Heart left ventricle (tissue), 16 donors: ENCODE measurements at places on chromosomes 1 and 21. TPM values are rescaled to one million over a fixed set of nuclear protein-coding genes. Genes with fewer than 3 reads are reported as not detected.

GRCh38 chr1:92623187-92623778 lies 136.6 kb upstream of the GFI1 start:
- no peaks in the 10 kb centered on the region for H3K27me3 ChIP-seq
- H3K36me3 ChIP-seq = no peaks in the 10 kb centered on the region
- no peak overlapping the region for H3K4me3 ChIP-seq
- no peak overlapping the region for H3K27ac ChIP-seq
- no peak for DNase-seq

DNA sequence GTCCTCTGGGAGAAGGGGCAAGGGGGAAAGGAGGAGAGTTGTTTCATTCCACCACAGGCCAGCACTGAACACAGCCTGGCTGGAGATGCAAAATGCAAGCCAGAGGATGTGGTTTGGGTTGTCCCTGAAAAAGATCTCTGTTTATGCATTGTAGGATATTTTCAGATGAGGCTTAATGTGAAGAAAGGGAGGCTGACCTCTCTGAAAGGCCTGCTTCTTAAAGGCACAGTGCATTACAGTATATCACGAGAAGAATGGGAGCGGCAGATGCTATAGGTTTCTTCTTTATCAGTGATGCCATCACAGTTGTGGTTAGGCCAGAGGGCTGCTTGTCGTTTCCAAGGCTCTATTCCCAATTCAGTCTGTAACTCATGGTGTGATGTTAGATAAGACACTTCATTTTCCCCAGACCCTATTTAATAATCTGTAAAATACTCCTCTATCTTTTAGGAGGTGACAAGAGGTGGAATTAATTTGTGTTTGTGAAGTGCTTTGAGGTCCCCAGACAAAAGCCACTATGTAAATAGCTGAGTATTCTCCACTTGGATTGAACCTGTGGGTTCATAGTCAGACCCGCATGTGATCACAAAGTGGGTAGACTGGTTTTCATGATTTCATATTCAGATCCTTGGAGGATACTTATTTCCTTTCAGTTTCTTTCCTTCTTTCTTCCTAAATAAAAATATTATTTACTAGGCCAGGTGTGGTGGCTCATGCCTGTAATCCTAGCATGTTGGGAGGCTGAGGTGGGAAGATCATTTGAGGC lies 76.5 kb upstream of the WDR26 start:
- no peak overlapping the region for H3K4me3 ChIP-seq
- H3K27me3 ChIP-seq = no peaks in the 10 kb centered on the region
- no peaks in the 10 kb centered on the region for H3K4me1 ChIP-seq
- DNase-seq = no peak
- no peak overlapping the region for H3K27ac ChIP-seq

DNA sequence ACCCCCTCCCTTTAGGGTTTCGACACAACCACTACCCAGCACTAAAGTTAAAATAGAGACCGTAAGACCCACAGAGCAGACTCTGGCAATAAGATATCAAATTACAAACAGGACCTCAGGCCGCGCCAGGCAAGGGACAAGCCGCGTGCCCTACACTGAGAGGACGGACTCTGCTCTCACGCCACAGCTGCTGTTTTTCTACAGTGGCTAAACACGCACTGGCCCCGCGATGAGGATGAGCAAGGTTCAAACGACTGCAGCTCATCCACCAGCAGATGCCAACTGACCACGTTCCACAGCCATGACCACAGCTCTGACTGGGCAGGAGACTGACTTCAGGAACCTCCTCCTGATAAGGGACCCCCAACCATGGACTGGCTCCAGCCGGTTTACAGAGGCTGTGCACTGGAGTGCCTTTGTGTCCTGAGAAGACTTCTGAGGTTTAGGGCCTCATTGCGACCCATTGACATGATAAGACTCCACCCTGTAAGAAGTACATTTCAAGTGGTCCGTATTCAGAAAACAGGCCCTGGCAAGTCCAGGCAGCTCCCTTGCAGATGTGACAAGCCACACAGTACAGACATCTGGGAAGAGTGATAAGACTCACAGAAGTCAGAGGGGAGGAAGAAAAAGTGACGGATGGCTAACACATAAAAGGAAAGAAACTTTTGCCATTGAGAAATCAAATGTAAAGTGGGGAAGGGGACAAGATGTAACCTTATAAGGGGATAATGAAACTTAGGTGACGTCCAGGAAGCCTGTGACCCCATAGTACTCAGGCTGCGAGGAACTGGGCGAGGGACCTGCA lies 1.5 kb upstream of the KRTAP10-6 start:
- H3K4me3 ChIP-seq = no peak overlapping the region
- no peak overlapping the region for H3K27ac ChIP-seq
- H3K27me3 ChIP-seq = no peaks in the 10 kb centered on the region
- H3K4me1 ChIP-seq = no peaks in the 10 kb centered on the region
- H3K36me3 ChIP-seq = no peaks in the 10 kb centered on the region

DNA sequence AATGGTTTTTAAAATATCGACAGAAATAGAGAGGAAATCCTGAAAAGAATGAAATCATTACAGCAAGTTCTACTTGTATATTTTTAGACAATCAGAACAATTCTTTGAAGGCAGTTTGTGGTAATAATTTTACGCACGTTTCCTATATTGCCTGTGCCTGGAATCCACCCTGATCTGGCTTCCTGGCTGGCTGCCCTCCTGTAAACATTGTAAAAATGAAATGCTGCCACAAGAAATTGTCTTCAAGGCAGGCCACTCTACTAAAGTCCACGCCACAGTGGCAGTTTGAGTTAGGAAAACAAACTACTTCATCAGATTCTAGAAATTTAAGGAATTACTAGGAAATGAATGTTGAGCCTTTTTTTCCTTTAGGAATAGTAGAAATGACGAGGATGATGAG lies 454.5 kb upstream of the NR5A2 start:
- H3K36me3 ChIP-seq = no peaks in the 10 kb centered on the region
- no peak overlapping the region for H3K4me3 ChIP-seq
- H3K27me3 ChIP-seq = no peaks in the 10 kb centered on the region
- no peak for DNase-seq
- H3K4me1 ChIP-seq = no peaks in the 10 kb centered on the region

DNA sequence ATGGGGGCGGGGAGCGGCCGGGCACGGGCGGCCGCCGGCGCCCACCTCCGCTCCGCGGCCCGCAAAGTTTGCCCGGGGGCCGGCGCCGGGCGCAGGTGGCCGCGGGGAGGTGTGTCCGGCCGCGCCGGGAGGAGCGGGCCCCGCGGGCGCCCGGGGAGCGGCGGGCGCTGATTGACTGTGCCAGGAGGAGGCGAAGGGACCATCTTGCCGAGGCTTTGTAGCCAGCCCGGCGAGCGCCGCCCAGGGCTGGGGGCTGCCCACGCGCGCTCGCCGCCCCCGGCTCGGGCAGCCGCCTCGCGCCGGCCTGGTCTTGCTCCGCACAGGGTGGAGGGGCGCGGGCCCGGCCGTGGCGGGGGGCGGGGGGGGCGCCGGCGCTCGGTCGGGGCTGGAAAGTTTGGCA lies 432 bp downstream of the EPHB2 start:
- peaks cover 12% of the 10 kb centered on the region for H3K4me1 ChIP-seq
- peak overlapping the region; percentile 46 for H3K4me3 ChIP-seq
- DNase-seq = no peak
- H3K27ac ChIP-seq = no peak overlapping the region

DNA sequence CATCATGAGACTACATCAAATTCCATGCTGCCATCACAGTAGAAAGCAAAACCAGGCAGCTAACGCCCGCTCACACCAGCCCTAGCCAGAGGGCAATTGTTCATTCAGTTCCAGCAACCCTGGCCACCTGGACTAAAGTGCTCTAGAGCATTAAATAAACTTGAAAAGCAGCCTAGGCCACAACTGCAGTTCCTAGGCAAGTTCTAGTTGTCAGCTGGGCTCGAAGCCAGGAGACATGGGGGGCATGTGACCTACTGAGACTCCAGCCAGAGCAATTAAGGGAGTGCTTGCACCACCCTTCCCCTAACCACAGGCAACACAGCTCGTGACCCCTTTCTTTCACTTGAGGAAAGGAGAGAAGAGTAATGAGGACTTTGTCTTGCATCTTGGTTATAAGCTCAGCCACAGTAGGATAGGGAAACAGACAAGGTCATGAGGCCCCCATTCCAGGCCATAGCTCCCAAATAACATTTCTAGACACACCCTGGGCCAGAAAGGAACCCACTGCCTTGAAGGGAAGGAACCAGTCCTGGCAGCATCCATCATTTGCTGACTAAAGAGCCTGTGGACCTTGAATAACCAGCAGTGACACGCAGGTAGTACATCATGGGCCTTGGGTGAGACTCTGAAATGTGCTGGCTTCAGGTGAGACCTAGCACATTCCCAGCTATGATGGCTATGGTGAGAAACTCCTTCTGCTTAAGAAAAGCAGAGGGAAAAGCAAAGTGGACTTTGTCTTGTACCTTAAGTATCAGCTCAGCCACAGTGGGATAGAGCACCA lies 77.0 kb downstream of the ZZZ3 start:
- H3K36me3 ChIP-seq = no peaks in the 10 kb centered on the region
- no peaks in the 10 kb centered on the region for H3K27me3 ChIP-seq
- no peak overlapping the region for H3K4me3 ChIP-seq
- peak; percentile 76 for DNase-seq
- peaks cover 22% of the 10 kb centered on the region for H3K4me1 ChIP-seq

The CLCNKA gene
- 0.86 TPM for total RNA-seq

The FAM167B gene
- 2.0 TPM for total RNA-seq

The S100A7A gene
- total RNA-seq = not detected

The FLAD1 gene
- 19.4 TPM for total RNA-seq

The LORICRIN gene
- not detected for total RNA-seq
